Naive B cell (primary cell): ENCODE measurements at places on chromosomes 12 and 14. TPM values are rescaled to one million over a fixed set of nuclear protein-coding genes. Genes with fewer than 3 reads are reported as not detected.

DNA sequence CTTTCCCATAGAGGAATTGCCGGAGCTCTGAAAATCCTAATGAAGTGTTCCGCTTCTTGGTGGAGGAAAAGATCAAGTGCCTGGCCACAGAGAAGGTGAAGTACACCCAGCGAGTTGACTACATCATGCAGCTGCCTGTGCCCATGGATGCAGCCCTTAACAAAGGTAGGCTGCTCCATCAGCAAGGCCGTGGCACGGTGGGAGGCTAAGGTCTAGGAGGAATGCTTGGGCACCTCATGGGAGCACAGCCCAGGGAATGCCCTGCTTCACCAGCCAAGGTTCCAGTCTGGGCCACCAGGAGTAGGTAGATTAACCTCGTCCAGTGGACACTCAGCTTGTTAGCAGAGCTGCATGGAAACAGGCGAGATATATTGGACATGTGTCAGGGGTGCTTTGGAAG lies 6.4 kb upstream of the TPI1 start:
- no peak for DNase-seq
- H3K4me1 ChIP-seq = no peaks in the 10 kb centered on the region
- H3K27ac ChIP-seq = no peak overlapping the region
- no peak overlapping the region for H3K4me3 ChIP-seq

DNA sequence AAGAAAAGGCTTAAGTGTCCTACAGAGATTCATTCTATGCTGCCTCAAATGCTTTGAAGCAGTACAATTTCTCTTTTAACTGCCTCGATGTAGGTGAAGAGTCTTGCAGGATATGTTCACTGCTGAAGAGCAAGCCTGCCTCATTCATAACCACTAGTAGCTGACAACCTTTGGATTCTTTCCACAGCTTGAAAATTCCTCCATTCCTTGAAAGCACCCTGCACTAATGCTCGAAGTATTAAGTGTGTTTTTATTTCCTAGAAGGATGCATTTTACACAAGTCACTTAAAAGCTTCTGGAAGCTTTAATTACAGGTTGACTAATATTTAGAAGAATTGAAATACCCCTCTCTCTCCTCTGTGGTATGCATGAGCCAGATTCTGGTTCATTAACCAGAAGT lies 429.4 kb downstream of the DIO2 start:
- H3K36me3 ChIP-seq = no peaks in the 10 kb centered on the region
- no peak overlapping the region for H3K27ac ChIP-seq
- H3K4me1 ChIP-seq = no peaks in the 10 kb centered on the region
- H3K4me3 ChIP-seq = no peak overlapping the region

GRCh38 chr12:105142259-105142658 lies 34.7 kb downstream of the WASHC4 start:
- H3K4me3 ChIP-seq = no peak overlapping the region
- H3K4me1 ChIP-seq = peaks cover 1% of the 10 kb centered on the region

GRCh38 chr14:20419419-20419818 lies 6.1 kb upstream of the TEP1 start:
- H3K4me3 ChIP-seq = no peak overlapping the region
- no peak overlapping the region for H3K27ac ChIP-seq
- no peaks in the 10 kb centered on the region for H3K36me3 ChIP-seq
- peaks cover 40% of the 10 kb centered on the region for H3K4me1 ChIP-seq
- no peak for DNase-seq
- no peaks in the 10 kb centered on the region for H3K27me3 ChIP-seq

DNA sequence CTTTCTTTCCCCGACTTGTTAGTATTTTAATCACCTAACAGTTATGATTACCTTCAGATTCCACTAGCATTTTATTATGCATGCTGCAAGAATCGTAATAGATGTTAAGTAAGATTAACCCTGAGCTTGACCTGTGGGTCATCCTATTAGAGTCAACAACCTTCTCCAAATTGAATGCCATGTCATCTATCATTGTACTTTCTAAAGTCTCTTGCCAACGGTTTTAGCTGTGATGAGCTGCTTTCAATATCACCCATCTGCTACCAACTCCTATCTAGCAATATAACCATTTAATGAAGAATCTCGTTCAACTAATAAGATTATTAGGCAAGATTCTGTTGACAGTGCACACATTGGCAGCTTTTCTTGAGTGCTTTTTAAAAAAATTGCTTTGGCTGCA lies 33.7 kb downstream of the DACT1 start:
- no peak for DNase-seq
- no peaks in the 10 kb centered on the region for H3K36me3 ChIP-seq
- H3K4me3 ChIP-seq = no peak overlapping the region
- no peaks in the 10 kb centered on the region for H3K4me1 ChIP-seq
- H3K27ac ChIP-seq = no peak overlapping the region
- peaks cover 3% of the 10 kb centered on the region for H3K27me3 ChIP-seq

TSPAN19 gene
- not detected for polyA plus RNA-seq

ITPR2 gene
- polyA plus RNA-seq = 21.2 TPM

OVCH1 gene
- not detected for polyA plus RNA-seq
